Colonic mucosa (tissue), 4 donors: ENCODE measurements at places on chromosomes 16 and 17. TPM values are rescaled to one million over a fixed set of nuclear protein-coding genes. Genes with fewer than 3 reads are reported as not detected.

The DERL2 gene
- total RNA-seq = 63.1 TPM

The SCNN1G gene
- total RNA-seq = 2.0 TPM

The KRTAP1-1 gene
- total RNA-seq = not detected

DNA sequence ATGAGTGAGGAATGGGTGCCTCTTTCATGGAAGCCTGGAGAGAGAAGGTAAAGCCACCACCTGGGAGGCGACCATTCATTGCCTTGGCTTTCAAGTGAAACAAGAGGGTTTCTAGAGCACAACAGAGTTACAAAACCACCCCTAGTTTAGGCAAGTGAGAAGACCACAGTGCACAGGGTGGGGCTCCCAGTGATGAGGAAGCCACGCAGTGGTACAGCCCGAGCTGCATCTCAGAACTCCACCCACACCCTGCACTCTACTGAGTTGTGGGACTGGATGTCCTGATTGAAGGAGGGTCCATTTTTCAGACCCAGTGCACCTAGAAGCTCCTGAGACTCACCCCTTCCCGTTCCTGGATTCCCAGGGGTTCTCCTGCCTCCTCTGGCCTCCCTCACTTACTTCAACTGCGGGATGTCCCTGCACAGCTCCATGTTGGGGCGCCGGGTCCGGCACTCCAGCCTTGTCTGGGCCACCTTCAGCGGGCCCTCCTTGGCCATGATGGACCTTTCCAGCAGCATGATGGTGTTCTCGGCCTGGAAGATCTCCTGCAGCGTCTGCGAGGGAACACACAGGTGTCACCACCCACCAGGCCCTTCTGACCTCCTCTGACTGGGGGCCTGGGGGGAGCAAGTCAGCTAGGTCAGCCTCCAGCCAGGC lies 55.1 kb upstream of the EMP2 start:
- DNase-seq = no peak

GRCh38 chr17:75371981-75372380 lies 33.5 kb downstream of the GRB2 start:
- DNase-seq = no peak

GRCh38 chr17:39794249-39794970 lies 56.7 kb downstream of the GRB7 start:
- no peak for DNase-seq

DNA sequence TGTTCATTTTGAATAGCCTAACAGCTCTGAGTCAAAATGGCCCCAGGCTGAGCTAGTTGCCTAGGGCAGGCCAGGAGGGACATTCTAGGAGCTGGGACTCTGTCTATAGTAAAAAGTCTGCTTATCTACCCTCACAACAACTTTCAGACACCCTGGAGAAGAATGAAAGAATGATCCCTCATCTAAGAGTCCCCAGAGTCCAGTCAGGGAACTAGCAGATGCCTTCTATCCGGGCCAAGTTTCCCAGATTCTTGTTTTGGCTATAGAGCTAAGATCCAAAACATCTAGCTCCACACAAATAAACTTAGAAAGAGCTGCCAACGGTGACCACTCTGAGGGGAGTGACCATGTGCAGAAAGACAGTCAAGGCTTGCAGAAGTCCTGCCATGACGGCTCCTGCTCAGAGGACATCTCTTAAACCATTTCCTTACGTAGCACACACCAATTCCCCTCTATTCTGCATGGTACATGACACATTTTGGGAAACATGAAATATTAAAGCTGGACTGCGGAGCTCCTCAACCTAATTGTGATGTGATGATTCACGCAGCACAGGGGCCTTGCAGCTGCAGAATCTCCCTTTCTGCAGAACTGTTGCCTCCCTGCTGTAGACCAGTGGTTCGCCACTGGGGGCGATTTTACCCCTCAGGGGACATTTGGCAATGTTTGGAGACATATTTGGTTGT lies 24.2 kb downstream of the FAM20A start:
- DNase-seq = no peak
